ENCODE measurements at places on chromosomes 5 and 9.

DNA sequence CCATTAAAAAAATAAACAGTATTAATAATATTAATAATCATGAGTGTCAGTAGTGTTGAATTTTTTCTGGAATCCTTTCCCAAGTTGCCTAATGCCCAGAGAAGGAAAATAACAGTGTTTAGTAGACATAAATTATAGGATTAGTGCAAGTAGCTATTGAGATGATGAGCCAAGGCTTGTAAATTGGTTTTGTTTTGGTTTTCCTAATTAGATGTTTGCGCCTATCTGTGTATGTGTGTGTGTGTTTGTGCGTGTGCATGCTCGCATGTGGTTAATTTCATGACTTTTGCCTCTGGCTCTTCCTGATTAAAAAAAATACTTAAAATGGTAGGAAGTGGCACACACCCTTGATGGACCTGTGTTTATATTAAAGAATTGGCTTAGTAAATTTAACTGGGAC is 55.4 kb downstream of the FXN start:
- DNase-seq, result no peak

GRCh38 chr5:68898951-68899471 is 194.8 kb upstream of the SLC30A5 start:
- no peak for DNase-seq

- DNase-seq, result no peak
Measured at GRCh38 chr9:75482566-75482965, 394.3 kb downstream of the OSTF1 start.

DNA sequence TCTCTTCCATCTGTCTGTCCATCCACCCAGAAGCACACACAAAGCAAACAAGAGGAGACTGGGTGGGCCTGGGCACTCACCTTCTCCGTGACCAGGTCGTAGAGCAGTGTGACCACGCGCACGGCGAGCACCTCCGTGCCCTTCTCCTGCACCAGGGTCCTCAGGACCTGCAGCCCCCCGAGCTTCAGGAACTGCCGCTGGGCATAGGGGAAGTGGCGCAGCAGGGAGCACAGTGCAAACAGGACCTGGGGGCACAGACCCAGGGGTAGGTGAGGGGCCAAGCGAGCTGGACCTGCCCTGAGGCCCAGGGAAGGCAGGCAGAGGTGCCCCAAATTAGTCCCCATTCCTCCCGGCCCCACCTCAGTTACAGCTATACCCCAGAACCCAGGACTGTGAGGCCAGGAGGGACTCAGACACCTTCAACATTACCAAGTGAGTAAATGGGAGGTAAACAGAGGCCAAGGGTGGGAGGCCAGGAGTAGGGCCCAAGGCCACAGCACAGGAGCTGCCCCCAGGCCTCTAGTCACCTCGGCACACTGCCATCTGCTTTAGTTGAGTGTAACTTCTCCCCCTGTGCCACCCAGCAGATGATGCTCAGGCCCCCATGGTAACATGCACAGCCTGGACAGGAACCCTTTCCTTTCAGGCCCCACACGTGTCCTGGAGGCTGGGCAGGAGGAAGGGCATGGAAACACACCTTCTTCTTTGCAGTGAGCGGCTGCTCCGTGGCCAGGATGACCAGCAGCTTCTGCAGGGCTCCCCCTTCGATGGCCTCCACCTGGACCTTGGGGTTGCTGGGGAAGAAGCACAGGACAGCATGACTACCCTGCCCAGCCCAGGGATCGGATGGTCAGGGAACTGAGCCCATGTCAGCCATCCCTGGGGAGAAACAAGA is 76.2 kb upstream of the LRRTM2 start:
- no peak for DNase-seq

- DNase-seq, result no peak
Measured at GRCh38 chr9:134227451-134228411, 63.4 kb upstream of the RNU6ATAC start.
